Activated CD4-positive, alpha-beta T cell treated with anti-CD3 and anti-CD28 coated beads for 4 hours (primary cell): ENCODE measurements at places on chromosomes 11 and 22.

DNA sequence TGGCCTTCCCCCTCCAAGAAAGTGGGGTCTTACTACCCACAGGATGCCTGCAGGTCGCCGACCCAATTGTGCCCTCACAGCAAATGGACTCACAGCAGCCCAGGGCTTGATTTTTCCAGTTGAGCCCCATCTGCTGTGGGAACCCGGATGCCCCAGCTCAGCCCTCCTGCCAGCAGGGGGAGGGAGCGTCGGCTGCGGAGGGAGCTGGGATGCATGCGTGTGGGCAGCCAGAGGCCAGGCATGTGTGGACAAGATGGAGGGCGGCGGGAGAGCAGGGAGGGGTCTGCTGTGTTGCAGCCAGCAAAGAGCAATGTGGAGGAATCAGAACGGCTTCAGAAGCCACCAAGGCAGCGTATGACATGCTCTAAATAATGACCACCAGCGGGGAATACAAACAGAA, 41.0 kb upstream of the EIF3D start:
- no peak for DNase-seq

DNA sequence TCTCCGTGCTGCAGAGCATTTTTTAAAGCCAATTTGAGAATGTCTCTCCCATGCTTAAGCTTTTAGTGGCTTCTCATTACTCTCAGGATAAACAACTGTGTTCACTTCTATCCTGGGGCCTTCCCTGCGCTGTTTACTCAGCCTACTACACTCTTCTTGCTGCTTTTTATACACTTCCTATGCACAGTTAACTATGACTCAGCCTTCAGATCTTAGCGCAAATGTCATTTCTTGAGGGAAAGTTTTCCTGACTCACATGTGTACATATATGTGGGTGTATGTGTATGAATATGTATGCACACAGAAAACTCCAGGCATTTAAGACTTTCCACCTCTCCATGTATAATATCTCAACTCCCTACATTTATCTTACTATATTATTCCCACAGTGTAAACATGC, 9.8 kb downstream of the THAP12 start:
- peak; percentile 20 for DNase-seq

- DNase-seq: no peak
Observed at GRCh38 chr11:6315811-6316425, 4.4 kb downstream of the CAVIN3 start.

GRCh38 chr11:74678591-74679512, 52.4 kb downstream of the CHRDL2 start:
- no peak for DNase-seq

DNA sequence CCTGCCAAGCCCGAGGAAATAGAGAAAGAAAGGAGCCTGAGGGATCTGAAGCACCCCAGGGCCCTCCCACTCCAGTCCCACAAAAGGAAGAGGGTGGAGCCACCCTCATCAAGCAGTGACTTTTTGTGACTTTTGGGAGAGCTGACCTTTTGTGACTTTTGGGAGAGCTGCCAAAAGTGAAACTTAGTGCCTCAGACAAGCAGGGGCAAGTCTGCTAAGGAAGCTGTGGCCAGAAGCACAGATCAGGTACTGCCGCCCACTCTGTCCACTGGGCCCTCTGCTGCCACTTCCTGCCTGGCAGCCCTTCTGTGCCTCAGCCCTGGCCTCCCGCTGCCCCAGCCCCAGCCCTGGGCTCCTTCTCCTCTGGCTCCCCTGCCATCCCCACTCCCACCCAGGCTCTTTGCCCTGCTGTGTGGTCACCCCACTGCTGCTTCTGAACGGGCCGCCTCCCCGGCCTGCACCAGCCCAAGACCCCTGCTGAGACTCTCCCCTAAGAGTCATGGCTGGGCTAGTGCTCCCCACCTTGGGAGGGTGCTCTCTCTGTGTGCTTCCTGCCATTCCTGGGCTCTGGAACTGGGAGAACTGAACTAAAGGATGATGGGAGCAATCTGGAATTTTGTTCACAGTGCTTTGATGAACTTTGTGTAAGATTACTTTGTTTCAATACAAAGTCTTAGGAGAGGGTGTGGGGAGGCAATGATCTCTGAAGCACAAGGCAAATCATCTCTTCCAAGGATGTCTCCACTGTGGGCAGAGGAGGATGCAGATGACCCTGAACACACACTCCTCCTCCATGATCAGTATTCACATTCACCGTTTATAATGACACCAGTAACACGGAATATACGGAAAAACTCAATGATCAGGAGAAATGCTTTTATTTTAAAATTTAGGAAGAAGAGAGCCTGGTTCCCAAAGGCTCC, at the start of gene APOBEC3H:
TSS of gene APOBEC3H (plus strand) at position 147 of the 923 bp plus-strand sequence. CDS start 3,035 bp downstream, outside the sequence.
- peak; percentile 37 for DNase-seq

GRCh38 chr11:124535552-124536232, 7.8 kb downstream of the OR8B12 start:
- no peak for DNase-seq

DNA sequence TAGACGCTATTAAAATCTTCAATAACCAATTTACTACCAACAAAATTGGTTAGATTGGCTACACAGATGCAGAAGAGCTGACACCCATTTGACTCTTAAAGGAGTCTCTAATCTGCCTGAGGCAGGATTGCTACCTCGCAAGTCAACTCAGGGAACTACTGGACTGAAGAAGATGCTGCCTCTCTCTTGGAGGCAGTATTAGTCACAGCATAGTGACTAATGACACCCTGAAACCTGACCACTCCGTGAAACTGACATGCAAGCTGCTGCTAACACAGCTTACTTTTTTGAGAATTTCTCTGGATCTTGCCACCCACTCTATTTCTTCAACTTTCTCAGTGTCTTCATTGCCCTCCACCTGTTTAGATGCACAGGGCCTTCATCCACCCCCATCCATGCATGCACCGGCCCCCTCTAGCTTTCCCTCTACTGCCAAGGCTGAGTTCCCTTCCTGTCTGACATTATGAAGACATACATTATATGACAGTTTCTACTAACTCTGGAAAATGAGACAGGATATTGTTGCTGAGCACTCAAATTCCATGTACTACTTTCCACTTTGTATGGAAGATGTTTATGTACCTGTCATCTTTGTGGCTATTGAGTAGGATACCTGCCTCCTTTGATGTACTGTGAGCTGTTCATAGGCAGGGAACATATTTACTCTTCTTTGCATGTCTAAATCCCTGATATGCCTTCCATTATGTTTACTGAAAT, 183.2 kb downstream of the MSANTD4 start:
- no peak for DNase-seq

GRCh38 chr11:23856654-23857053, 640.2 kb upstream of the LUZP2 start:
- DNase-seq: no peak
